Stimulated activated CD4-positive, alpha-beta T cell treated with anti-CD3 and anti-CD28 coated beads, Interleukin-4, amount 100 ng/mL, for 48 hours (primary cell): ENCODE measurements at places on chromosomes 2 and 18.

DNA sequence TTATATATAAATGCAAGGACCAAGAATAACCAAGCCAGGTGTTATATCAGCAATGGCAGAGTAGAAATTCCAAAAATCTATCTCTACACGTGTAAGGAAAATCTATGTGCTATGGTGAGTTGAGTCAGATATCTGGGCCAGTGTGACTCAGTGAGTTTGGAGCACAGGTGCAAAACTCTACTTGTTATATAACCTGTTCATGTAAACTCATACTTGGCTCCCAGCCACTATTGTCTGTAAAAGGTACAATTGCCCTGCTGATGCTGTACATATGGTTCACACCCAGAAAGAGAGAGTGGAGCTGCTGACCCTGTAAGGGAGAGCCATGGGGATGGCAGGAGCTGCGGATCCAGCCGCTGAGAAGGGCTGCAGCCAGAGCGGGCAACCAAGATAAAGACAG, 112.0 kb downstream of the TRABD2A start:
- no peak for DNase-seq

DNA sequence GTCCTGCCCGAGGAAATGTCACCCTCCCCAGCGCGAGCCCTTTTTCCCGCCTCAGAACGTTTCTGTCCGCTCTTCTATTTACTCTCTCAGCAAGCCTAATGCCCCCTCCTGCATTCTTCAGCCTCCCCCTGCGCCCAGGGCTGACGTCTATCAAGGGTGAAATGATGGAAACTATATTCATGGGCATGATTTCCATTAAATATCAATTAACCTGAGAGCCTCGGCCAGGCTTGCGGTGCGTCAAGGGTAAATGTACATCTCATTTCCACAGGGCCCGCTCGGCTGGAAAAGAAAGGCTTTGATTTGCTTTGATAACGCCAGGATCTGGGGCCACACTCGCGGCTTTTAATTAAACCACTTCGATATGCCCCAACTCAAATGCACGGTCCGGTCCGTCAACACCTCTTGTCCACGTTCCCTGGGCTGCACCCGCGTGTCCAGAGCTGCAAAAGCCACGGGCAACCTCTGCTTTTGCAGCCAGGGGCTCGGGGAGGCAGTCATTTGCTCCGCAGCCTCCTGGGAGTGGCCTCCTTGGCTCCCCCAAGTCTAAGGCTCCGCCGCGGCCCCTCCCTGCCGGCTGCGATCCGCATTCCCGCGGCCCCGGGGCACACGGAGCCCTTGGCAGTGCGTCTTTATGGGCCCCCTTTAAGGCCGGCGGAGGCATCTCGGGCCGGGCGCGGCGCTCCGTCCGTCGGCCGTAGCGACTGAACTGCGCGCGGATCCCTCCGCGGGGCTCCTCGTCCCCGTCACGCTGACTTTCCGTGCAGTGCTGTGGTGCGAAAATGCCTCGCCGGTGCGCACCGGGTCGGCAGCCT, at the start of gene HOXD8:
HOXD8 (plus strand) TSS at position 724 of the 815 bp plus-strand sequence. CDS start 662 bp downstream, outside the sequence.
- DNase-seq = no peak

DNA sequence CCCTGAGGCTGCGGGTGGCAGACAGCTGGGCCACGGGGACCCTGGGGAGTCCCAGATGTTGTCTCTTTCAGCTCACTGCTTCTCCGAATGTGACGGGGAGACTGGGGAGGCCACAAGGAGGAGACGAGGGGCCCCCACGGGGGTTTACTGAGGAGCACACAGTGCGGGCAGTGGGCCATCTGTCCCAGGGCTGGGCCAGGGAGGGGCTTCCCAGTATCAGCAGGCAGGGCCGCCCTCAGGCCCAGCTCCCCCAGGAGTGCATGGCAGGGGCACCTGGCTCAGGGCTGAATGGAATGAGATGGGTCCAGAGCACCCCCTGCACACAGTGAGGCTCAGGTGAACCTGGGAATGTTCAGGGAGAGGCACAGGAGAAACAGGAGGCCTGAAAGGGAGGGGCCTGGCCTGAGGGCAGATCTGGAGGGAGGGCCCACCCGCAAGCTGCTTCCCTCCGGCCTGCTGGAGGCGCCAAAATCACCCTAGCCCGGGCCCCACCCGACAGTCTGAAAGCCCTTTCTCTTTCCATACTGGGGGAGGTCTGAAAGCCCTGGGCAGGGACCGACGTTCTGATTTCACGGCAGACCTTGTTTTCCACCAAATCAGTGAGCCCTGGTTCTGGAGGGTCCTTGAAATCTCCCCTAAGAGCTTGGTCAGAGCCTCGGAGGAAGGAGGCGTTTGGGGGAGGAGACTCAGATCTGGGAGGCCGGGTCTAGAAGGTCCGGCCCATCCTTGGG, 35.5 kb upstream of the PTMA start:
- DNase-seq = no peak

GRCh38 chr2:186584053-186584452, 5.8 kb upstream of the ITGAV start:
- DNase-seq = no peak
